ENCODE measurements at places on chromosomes 2 and 18.
A peak's percentile ranks its signal among the peaks of the same experiment; 100 is the strongest.

- no peak for DNase-seq
Measured at GRCh38 chr2:24928036-24928435, 8.0 kb upstream of the ADCY3 start.

- no peak for DNase-seq
Measured at GRCh38 chr18:12567849-12568248, 90.1 kb downstream of the SPIRE1 start.

DNA sequence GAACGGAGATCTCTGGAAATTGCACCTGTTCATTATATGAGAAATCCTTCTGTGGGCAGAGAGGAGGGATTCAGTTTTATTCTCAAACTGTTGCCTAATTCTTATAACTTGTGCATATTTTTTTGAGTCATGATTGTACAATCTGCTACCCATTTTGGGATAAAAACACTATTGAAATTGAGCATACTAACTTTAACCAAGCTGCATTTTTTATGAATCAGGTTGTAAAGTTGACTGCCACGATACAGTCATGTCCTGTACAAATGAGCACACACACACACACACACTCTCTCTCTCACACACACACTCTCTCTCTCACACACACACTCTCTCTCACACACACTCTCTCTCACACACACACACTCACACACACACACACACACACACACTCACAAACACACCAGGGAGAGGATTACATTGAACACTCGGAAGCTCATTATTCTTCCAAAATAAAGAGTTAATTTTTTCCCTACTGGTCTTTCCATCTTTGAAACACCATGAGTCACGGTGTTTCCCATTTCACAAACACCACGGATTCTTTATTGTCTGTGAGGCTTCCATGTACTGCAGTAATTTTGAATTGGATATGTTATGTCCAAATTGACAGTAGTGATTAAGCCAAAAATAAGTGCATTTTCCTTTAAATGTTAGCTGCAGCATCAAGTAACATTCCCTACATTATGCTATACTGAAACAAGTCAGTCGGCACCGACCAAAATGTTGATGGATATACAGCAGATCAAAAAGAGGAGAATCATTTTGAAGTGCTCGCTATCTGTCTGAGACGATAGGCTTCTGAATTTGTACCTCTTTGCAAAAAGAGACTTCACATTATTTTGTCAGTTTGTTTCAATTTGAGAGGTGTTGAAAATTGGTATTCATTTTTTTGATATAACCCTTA is 216.9 kb downstream of the ARHGAP15 start:
- DNase-seq: no peak

GRCh38 chr2:74671479-74671878 is 17.4 kb downstream of the SEMA4F start:
- no peak for DNase-seq

DNA sequence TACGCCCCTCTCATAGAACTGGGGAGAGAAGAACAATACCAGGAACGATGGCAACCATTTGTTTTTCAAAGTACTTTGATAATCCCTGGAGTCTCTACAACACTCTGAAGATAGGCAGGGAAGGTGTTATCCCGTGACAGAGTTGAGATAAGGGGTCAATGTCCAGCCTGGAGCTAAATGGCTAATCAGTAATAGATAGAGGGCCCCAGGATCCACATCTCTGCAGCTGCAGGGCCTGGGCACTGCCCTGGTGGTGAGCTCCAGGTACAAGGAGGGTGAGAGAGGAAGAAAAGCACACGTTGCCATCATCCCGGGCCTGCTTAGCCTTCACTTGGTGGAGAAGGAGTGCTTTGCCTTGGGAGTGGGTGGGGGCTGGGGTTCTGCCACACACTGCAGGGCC is 260.6 kb downstream of the PRKCE start:
- DNase-seq: no peak

DNA sequence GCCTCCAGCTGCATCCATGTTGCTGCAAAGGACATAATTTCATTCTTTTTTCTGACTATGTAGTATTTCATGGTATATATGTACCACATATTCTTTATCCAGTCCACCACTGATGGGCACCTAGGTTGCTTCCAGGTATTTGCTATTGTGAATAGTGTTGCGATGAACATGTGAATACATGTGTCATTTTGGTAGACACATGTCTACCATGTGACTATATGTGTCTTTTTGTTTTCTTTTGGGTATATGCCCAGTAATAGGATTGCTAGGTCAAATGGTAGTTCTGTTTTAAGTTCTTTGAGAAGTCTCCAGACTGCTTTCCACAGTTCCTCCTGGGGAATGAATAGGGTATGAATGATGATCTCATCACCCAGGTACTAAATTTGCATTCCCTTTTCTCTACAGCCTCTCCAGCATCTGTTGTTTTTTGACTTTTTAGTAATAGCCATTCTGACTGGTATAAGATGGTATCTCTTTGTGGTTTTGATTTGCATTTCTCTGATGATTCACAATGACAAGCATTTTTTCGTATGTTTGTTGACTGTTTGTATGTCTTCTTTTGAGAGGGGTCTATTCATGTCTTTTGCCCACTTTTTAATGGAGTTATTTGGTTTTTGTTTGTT is 35.6 kb upstream of the FEZ2 start:
- no peak for DNase-seq

GRCh38 chr18:43079422-43079821 is 36.1 kb downstream of the RIT2 start:
- no peak for DNase-seq

DNA sequence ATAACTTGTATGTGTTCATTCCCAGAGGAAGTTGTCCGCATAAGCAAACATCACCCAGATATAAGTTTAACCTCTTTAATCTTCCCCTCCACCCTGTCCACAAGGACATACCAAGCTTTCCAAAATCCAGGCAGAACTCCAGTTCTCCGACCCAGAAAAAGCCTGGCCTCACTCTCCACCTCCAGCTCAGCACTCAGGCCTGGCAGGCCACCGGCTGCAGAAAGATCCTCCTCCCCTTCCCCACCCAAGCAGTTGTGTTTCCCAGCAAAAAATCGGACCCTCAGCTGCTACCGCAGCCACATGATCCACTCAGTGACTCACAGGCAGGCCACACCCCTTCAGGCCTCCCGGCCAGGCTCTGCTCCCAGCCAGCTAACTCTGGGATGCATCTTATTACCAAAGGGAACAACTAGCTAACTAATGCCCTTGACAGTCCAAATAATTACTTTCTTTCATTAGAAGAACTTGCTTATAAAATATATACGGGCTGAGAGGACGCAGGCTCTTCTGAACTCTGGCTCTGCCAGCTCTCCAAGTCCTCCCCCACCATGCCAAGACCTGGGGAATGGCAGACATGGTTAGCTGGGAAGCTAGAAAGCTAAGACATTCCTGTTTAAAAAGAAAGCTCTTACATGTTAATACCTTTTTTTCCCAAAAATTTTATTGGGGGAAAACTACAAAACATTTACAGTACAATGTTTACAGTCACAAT is 4.5 kb downstream of the ZFP36L2 start:
- no peak for DNase-seq

GRCh38 chr18:25795213-25795612 is 295.2 kb downstream of the SS18 start:
- DNase-seq: no peak

GRCh38 chr2:232406556-232407310 is at the start of gene ALPG:
Gene ALPG (plus strand): TSS chr2:232406844. CDS start chr2:232406895, 51 bp downstream.
- no peak for DNase-seq

GRCh38 chr2:222671259-222672067 is at the start of gene MOGAT1:
Gene MOGAT1 (plus strand): TSS chr2:222671658. CDS start chr2:222671786, 128 bp downstream.
- peak; percentile 4 for DNase-seq
